ENCODE measurements at places on chromosomes 11 and 22.

DNA sequence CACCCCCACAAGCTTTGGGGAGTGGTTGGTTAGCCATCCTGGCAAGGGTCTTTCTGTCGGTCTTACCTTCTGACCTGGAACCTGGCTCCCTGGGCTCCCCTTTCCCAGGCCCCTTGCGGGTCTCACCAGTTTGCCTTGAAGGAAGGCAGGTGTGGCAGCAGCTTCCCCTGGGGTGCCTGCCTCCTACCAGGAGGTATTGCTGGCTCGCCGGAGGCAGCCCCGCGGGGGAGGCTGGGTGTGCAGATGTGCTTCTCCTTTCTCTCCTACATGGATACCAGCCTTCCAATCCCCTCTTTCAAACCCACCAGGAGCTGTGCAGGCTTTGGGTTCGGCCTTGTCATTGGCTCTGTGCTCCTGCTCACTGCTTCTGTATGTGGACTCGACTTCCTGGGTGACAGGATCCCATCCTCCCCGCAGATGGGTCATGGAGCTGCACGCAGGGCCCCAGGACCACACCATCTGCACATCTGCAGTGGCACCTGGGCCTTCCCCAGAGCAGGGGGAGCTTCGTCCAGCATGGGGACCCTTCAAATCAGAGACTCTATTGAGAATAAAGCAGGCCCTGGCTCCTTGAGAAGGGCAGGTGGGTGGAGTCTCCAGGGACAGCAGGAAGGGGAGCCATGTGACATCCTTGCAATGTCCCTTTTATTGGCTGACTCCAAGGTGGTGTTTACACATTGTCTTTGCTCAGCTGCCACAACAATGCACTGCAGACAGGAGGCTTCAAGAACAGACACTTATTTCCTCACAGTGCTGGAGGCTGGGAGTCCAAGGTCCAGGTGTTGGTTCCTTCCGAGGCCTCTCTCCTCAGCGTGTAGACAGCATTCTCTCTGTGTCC is 592.0 kb downstream of the BRD1 start:
- peak; percentile 1 for DNase-seq

GRCh38 chr11:71530602-71531001 is 3.5 kb downstream of the KRTAP5-7 start:
- no peak for DNase-seq

GRCh38 chr22:44489817-44490216 is 8.2 kb downstream of the RTL6 start:
- no peak for DNase-seq

- no peak for DNase-seq
Observed at GRCh38 chr11:94750319-94751217, 17.6 kb upstream of the AMOTL1 start.

DNA sequence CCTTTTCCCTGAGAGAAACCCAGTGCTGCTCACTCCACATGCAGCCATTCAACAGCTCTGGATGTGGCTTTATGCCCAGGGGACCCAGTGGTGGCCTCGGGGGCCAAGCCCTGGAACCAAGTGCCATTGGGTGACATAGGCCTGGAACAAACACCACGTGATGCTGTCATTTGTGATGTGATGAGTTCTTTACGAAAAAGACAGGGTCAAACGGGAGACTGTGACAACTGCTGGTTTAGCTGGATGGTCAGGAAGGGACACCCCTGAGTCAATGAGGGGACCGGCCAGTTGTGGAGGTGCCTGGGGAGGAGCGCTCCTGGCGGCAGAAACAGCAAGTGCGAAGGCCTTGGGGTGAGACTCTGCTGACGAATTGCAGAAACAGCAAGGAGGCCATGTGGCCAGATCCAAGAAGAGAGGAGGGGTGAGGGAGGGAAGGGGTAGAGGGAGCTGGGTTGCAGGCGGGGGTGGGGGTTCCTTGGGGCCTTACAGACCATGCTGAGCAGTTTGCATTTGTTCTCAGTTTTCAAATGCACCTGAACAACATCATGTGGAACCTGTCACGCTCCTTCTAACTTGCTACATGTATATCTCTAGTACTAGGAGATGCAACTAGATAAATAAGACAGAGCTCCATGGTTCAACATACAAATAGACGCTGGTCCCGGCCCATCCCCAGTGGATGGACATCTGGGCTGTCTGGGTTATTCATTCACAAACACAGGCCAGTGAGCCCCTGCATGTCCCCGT is 56.1 kb downstream of the IGLL5 start:
- peak; percentile 11 for DNase-seq

- no peak for DNase-seq
Observed at GRCh38 chr11:118841469-118842242, 42.0 kb upstream of the CXCR5 start.

DNA sequence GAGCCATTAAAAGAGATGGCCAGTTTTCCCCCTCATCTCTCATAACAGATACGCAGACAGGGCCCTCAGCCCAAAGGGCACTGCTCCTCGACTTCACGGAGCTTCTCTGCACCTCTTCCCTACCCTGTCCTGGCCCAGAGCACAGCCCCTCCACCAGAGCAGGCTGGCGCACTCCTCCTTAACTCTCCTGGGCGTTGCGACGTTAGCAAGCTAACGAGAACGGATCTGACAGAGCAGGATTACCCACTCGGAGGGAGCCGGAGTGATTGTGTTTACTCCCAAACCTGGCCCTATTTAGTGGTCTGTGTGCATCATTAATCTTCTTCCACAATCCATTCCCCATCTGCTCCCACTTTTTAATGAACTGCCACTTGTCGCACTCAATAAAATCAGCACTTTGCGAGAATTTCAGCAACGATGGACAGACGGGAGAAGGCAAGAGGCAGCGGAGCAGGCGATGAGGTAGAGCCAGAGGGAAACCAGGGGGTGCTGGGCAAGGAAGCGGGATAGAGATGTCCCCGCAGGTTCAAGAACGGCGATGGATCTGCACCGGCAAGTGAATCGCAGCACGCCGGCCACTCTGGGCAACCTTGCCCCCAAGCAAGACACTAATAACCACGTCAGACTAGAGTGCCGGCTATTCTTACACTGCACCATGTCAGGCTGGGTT is 159.4 kb downstream of the BUD13 start:
- peak; percentile 2 for DNase-seq

DNA sequence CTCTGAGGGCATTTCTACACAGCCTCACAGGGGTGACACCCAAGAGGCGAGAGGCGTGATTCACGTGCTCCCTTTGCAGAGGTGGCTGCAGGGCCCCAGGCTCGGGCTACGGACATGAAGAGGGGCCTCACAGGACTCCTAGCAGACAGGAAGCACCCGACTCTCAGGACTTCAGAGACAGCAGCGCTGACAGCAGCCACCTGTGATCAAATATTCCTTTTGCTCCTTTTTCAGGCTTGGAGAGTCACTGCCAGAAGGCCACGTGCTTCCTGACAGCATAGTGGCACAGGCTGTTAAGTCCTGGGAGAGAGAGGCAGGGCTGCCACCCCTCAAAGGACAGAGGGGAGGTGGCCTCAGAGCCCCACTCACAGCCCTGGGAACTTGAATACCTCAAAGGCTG is 348.9 kb downstream of the CADM1 start:
- no peak for DNase-seq

DNA sequence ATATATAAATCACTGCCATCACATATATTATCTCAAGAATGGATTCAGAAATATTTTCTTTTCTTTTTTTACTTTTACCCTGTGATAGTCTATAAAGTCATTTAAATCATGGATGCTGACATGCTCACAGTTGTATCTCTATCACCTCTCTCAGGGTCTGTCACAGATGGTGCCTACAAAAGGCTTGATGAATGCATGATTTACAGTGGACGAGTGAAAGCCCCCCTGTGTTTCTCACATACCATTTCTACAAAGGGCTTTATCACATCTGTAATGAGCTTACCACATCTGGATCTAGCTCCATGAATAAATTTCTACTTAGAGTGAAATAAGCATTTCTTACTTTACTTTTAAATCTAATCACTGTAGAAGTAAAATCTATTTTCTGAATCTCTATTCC is 121.4 kb upstream of the CARD18 start:
- DNase-seq: no peak

DNA sequence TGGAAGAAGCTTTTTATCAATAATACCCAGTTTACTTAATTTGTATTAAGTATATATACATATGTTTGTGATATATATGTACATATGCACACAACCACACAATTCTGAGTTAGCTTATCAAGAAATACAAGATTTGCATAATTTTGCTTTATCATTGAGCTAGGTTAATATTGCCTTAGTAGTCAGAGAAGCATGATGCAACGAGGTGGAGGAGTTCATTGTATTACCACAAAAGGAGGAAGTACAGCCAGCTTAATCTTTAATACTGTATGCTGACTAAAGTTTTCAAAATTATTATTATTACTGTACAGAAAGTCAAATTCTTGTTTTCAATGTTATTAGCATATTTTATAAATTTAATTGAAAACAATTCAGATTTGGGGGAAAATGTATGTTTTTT is 278.4 kb upstream of the PDGFD start:
- no peak for DNase-seq

GRCh38 chr11:65476632-65477148 is 22.2 kb upstream of the MALAT1 start:
- DNase-seq: no peak

- DNase-seq: no peak
Observed at GRCh38 chr22:50035131-50035881, 22.7 kb upstream of the IL17REL start.
